Activated T-cell treated with anti-CD3 and anti-CD28 coated beads, Interleukin-2, amount 50 U/mL, for 1 hour (primary cell): ENCODE measurements at places on chromosomes 2 and 18.

DNA sequence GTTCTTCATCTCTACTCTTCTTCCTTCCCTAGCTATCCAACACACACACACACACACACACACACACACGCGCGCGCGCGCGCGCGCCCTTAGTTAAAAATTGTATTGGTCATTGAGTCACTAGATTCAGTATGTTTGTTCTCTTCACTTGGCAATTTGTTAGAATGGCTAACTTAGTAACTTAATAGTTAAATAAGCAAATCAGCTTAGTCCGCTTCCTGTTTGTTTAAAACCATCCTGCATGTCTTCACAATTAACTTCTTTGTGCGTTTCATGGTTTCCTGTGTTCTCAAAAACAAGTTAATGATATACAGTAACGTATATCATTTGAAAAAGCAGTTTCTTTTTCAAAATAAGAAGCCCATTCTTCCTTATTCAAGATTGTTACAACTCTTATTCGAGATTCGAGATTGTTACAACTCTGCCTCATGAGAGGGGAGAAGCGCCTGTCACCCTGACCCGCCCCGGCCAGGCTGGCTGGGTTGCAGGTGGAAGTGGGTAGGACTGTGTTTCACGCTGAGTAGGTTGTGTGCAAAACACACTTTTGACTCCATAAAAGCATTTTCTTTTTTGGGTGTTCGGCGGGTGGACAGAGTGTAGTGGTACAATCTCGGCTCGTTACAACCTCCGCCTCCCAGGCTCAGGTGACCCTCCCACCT is 9.5 kb upstream of the CNNM3 start:
- DNase-seq = peak; percentile 55

GRCh38 chr2:116819355-116819754 is 995.1 kb upstream of the DDX18 start:
- no peak for DNase-seq

DNA sequence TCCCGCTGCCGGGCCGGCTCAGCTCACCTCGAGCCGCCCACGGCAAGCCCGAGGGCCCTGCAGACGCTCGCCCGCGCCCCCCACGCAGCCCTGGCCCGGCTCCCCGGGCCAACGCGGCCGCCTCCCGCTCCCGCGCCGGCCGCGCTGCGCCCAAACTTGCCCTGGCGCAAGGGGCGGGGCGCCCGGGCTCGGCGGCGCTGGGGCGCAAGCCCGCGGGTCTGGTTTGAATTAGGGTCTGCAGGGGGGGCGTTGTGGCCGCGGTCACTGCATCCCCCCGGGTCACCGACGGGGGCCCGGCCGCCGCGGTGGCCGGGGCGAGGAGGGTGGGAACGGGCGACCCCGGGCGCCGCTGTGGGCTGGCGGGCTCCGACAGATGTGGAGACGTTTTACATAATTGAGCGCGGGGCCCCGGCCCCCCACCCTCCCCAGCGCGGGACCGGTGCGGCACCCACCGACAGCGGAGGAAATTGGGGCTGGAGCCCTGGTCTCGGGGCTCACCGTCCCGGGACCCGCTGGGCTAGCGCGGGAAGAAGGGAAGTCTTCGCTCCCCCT is 690 bp downstream of the SDC1 start:
- no peak for DNase-seq

GRCh38 chr2:70371753-70372152 is 69.9 kb upstream of the FAM136A start:
- no peak for DNase-seq
